ENCODE measurements at places on chromosomes 5 and 9.

DNA sequence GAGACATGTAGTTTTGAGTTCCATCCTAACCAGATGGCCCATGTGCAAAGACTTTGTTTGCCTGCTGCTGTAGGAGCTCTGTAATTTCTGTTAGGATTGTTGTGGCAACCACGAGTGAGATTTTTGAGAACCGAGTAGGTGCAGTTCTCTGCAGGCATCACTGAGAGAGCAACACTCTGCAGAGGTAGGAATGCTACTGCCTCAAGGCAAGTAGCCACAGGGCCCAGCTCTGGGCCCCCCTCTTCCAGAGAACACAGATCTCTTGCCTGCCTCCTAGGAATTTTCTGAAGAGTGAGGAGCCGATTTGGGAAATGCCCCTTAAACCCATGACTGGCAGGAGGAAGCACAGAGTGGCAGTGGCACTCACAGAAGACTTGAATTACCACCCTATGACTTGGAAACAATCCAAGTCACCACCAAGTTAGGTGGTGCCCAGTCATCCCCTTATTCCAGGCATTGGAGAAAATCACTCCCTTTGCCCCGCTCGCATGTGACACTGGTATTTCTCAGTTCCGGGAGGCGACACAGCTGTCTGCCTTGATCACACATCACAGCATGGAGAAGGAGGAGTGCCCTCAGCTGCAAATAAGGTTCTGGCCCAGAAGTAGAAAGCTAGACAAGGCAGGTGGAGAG, 52.5 kb upstream of the SLC2A8 start:
- peak; percentile 53 for DNase-seq

DNA sequence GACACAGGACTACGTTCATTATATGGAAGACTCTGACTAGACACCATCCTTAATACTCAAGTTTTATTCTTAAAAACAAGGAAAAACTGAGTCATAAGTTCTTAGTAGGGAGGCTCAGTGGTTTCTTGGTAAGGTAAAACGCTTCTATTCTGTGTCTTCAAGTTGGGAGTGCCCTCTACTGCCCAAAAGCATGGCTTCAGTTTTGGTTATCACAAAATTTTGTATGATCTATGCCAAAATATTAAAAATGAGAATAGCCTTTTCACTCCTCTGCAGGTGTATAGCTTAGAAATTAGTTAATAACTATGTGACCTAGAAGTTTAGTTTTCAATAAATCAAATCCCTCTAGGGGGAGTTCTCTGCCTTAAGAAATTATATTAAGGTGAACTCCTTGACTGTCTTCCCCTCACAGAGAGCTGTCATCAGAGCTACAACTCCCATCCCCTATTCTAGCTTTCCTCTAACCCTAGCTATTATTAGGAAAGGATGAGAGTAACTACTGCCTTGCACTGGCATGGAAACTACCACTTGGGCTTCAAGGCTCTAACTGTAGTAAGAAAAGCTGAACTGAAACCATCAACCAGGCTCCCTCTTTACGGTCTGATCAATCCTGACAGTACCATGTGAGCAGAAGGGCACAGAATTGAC, 189.7 kb downstream of the GNAQ start:
- DNase-seq: no peak

DNA sequence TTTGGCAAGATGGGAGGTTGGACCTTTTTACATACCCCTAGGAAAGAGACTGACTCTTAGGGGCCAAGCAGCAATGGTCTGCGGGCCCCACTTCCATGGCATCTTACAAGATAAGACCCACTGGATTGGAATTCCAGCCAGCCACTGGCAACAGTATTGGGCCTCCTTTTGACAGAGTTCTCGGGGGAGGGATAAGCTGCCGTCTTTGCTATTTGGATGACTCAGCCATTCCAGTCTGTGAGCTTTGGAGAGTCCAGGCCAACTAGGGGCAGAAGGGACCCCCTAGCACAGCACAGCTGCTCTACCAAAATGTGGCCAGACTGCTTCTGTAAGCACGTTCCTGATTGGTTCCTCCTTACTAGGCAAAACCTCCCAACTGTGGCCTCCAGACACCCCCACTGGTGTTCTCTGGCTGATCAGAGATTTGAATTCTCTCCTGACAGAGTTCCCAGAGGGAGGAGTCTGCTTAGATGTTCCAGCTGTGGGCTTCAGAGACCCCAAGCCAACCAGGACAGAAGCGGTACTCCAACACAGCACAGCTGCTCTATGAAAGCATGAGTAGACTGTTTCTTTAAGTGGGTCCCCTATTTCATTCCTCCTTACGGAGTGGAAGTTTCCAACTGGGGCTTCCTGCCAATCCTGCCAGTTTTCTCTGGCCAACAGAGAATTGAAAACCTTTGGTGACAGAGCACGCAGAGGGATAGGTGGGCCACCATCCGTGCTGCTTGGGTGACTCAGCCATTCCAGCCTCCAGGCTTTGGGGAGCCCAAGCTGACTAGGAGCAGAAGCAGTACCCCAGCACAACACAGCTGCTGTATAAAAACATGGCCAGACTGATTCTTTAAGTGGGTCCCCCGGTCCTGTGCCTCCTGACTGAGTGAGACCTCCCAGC, 672.1 kb upstream of the RIOK2 start:
- no peak for DNase-seq

GRCh38 chr9:34551751-34552605, 29.2 kb upstream of the ENHO start:
- DNase-seq: no peak

DNA sequence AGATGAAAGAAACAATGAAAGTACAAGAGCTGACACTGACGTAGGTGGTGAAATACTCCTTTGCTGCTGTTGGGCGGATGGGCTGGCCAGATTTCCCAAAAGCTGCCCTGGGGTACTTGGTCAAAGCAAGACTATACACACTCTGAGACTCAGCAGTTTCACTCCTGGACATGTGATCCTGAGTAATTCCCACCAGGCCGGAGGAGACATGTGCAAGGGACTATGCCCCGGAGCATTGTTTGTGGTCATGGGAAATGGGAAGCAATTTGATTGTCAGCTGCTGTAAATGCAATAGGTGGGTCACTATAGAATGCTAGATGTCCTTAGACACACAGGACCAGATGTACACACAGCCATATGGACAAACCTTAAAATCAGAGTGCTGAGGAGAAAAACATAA, 116.1 kb downstream of the DCP2 start:
- no peak for DNase-seq

DNA sequence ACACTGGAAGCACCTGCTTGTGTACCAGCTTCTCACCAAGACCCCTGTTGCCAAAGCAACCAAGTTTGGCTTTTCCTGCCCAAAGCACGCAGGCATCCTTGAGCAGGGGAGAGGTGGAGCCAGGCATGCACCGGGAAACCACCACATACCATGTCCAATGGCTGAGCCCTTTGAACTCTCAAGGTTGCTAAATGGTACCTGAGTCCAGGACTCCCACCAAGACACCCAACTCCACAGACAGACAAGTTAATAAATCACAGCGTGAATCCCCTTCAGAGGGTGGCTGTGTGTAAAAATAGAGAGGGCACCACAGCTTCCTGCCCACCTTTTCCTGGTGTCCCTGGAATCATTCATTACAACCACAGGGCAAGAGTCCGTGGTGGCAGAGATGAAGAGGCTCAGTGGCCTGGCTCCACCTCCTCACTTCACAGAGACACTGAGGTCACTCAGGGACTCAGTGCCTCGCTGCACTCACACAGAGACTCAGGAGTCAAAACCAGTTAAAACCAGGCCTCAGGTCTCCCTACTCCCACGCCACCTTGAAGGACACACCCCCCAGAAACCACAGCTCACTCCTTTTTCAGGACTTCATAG, 143.7 kb downstream of the C5orf15 start:
- DNase-seq: no peak

All from AG04449 (cell line).